ENCODE measurements at places on chromosomes 12 and 14. TPM values are rescaled to one million over a fixed set of nuclear protein-coding genes. Genes with fewer than 3 reads are reported as not detected.
A peak's percentile ranks its signal among the peaks of the same experiment; 100 is the strongest.

DNA sequence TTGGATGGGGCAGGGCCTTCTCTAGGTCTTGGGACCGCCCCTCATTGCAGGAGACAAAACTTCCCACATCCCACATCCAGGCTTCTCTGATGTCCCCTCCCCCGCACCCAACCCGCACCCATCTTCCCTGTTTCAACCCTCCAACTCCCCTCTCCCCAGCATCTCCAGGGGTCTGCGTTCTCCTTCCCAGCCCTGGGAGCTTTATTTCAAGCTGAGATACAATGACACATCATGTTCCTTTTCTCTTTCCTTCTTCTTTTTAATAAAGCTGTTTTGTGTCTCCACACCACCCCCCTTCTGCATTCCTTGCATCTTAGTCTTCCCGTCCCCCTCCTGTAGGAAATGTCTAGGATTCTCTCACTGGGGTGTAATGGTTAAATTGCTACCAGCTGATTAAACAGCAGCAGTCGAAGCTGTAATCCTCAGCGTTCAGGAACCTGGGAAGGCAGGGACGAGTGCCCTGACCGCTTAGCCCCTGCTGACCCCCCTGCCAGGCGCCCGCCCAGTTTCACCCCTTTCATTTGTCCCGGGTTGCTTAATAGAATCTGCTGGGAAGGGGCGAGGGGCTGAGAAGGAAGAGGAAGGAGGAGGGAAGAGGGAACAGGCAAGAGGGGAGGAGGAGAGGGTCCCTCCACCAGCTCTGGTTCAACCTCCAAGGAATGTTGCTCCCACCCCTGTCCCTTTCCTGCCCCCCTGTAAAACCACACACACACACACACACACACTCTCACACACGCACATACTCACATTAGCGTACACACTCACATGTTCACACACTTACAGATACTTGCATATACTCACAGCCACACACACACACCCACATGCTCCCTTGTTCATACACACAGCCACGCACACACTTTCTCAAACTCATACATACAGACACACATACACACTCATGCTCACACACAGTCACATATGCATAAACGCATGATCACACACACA, 104.5 kb upstream of the MED13L start:
- H3K27ac ChIP-seq: no peak overlapping the region
- no peaks in the 10 kb centered on the region for H3K36me3 ChIP-seq
- DNase-seq: no peak

DNA sequence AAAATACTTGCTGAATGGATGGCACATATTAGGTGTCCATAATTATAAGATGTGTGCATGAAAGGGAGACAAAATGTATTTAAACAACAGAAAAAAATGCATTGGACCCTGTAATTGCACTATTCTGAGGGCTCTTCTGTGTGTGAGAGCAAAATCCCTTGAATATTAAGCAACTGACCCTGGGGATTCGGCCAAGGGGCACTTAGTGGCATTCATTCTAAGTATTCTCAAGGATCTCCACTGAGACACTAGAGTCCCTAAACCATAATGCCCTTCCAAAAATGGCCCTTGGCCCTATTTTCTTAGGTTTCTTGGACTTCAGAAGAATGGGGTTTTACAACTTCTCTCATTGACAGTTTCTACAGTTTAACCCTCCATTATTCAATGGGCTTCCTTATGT, 388.6 kb downstream of the GLT1D1 start:
- no peaks in the 10 kb centered on the region for H3K4me1 ChIP-seq
- no peaks in the 10 kb centered on the region for H3K36me3 ChIP-seq
- H3K27ac ChIP-seq: no peak overlapping the region
- no peaks in the 10 kb centered on the region for H3K27me3 ChIP-seq
- no peak for DNase-seq

GRCh38 chr12:11171969-11172675, 1.1 kb downstream of the SMIM10L1 start:
- H3K4me3 ChIP-seq: peak overlapping the region; percentile 97
- H3K4me1 ChIP-seq: no peaks in the 10 kb centered on the region
- peak overlapping the region; percentile 93 for H3K27ac ChIP-seq
- H3K27me3 ChIP-seq: no peaks in the 10 kb centered on the region
- DNase-seq: no peak
- no peaks in the 10 kb centered on the region for H3K36me3 ChIP-seq

GRCh38 chr14:75487155-75487671, 35.1 kb upstream of the BATF start:
- H3K27me3 ChIP-seq: no peaks in the 10 kb centered on the region
- H3K4me3 ChIP-seq: no peak overlapping the region
- no peaks in the 10 kb centered on the region for H3K36me3 ChIP-seq
- H3K27ac ChIP-seq: no peak overlapping the region
- H3K4me1 ChIP-seq: no peaks in the 10 kb centered on the region

GRCh38 chr12:94271351-94271750, 123.0 kb downstream of the PLXNC1 start:
- no peak overlapping the region for H3K4me3 ChIP-seq
- H3K27me3 ChIP-seq: no peaks in the 10 kb centered on the region
- H3K4me1 ChIP-seq: no peaks in the 10 kb centered on the region
- DNase-seq: no peak

GRCh38 chr14:22650960-22651521, 6.9 kb upstream of the OR6J1 start:
- no peak overlapping the region for H3K4me3 ChIP-seq
- H3K36me3 ChIP-seq: no peaks in the 10 kb centered on the region
- H3K27ac ChIP-seq: no peak overlapping the region
- no peaks in the 10 kb centered on the region for H3K4me1 ChIP-seq
- DNase-seq: no peak

DNA sequence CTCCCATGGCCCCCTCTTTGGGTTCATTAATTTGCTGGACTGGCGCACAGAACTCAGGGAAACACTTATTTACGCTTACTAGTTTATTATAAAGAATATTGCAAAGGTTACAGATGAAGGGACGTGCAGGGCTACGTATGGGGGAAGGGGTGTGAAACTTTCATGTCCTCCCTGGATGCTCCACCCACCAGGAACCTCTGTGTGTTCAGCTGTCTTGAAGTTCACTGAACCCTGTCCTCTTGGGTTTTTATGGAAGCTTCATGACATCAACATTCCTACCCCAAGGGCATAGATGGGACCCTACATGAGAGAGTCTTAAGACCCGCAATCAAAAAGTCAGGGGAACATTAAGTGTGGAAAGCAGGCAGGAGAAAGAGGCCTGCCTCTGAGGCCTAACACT, 58.1 kb downstream of the ADIPOR2 start:
- no peak for DNase-seq
- no peaks in the 10 kb centered on the region for H3K27me3 ChIP-seq
- H3K4me1 ChIP-seq: no peaks in the 10 kb centered on the region
- no peak overlapping the region for H3K4me3 ChIP-seq
- no peaks in the 10 kb centered on the region for H3K36me3 ChIP-seq
- no peak overlapping the region for H3K27ac ChIP-seq

GRCh38 chr12:87943762-87944161, 85.4 kb downstream of the C12orf50 start:
- no peaks in the 10 kb centered on the region for H3K27me3 ChIP-seq
- H3K4me1 ChIP-seq: no peaks in the 10 kb centered on the region
- DNase-seq: no peak
- H3K4me3 ChIP-seq: no peak overlapping the region
- H3K27ac ChIP-seq: no peak overlapping the region
- H3K36me3 ChIP-seq: no peaks in the 10 kb centered on the region

DNA sequence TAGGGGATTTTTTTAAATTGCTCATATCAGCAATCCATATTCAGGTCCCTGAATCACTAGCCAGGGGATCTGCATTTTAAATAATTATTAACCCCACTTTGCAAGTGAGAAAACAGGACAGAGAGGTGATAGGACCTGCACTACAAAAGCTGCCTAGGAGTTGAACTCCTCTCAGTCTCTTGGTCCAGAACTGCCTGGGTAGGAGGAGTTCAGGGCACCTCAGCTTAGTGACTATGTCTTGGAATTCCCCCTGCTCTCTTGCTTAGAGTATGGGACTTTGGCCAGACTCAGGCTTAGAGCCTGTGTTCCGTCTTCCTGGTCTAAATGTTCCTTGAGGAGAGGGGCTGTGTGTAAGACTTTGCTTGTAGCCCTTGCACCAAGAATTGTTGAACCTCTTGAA, 68.2 kb upstream of the WSCD2 start:
- DNase-seq: no peak
- H3K27ac ChIP-seq: no peak overlapping the region
- no peaks in the 10 kb centered on the region for H3K4me1 ChIP-seq
- no peak overlapping the region for H3K4me3 ChIP-seq
- H3K27me3 ChIP-seq: no peaks in the 10 kb centered on the region
- H3K36me3 ChIP-seq: no peaks in the 10 kb centered on the region

DNA sequence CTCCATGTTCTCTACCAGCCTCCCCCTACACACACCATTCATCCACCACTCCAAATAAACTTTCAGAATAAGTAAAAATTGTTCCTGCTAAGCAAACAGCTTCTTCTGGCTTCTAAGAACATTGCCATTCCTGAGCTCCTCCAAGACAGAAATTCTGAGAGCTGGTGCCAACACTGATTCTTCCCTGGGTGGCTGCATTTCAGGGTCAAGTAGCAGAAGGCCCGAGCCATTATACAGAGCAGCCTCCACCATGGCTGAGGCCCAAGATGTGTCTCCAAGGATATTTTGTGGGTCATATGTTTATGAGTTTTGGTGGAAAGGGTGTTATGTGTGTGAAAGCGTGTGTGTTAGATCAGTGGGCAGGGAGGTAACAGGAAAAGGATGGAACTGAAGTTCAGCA, 3.5 kb upstream of the RND1 start:
- H3K27ac ChIP-seq: no peak overlapping the region
- H3K4me3 ChIP-seq: no peak overlapping the region
- DNase-seq: no peak
- no peaks in the 10 kb centered on the region for H3K36me3 ChIP-seq

DNA sequence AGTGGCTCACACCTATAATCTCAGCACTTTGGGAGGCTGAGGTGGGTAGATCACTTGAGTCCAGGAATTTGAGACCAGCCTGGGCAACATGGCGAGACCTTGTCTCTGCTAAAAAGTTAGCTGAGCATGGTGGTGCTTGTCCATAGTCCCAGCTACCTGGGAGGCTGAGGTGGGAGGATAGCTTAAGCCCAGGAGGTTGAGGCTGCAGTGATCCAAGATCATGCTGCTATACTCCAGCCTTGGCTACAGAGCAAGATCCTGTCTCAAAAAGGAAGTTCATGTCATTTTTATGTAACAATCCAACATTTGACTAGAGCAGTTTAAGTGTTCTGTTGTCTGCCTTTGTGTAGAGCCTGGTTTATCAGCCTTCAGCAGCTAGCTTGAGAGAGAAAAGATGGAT, 6.2 kb downstream of the OXA1L start:
- H3K27ac ChIP-seq: no peak overlapping the region
- H3K36me3 ChIP-seq: peaks cover 23% of the 10 kb centered on the region
- no peaks in the 10 kb centered on the region for H3K4me1 ChIP-seq
- no peaks in the 10 kb centered on the region for H3K27me3 ChIP-seq
- no peak overlapping the region for H3K4me3 ChIP-seq

- H3K4me3 ChIP-seq: no peak overlapping the region
- H3K4me1 ChIP-seq: no peaks in the 10 kb centered on the region
- no peak overlapping the region for H3K27ac ChIP-seq
- H3K36me3 ChIP-seq: no peaks in the 10 kb centered on the region
- no peak for DNase-seq
Measured at GRCh38 chr14:54794159-54794558, 108.5 kb downstream of the GCH1 start.

- no peak for DNase-seq
- no peaks in the 10 kb centered on the region for H3K36me3 ChIP-seq
- no peak overlapping the region for H3K27ac ChIP-seq
- H3K27me3 ChIP-seq: no peaks in the 10 kb centered on the region
- H3K4me3 ChIP-seq: no peak overlapping the region
- H3K4me1 ChIP-seq: no peaks in the 10 kb centered on the region
Measured at GRCh38 chr14:52080808-52081755, 12.2 kb upstream of the NID2 start.

DNA sequence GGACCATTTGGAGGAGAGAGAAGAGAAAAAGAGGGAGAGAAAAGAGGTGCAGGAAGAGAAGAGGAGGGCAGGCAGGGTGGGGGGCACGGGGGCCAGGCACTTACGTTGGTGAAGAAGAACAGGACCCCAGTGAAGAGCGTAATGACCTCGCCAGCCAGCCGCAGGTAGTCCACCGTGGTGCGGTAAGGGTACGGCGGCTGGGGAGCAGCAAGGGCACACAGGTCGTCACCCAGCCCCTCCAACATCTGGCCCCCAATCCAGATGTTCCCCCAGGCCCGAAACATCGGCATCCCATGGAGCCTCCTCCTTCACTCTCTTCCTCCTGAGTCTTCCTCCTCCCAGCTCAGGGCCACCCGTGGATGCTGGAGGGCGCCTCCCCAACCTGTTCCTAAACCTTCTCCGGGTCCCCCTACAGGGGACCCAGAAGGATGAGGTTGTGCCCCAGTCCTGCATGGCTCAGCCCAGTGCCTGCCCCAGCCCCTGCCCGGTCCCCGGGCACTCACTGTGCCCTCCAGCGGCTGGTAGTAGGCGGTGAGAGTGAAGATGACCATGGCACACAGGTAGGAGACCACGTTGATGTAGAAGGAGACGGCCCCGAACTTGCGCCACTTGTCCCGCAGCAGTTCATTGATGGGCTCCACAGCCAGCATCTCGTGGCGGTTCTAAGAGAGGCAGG, 39.2 kb downstream of the TRPV4 start:
- no peak overlapping the region for H3K4me3 ChIP-seq
- no peaks in the 10 kb centered on the region for H3K36me3 ChIP-seq
- H3K4me1 ChIP-seq: no peaks in the 10 kb centered on the region
- no peak overlapping the region for H3K27ac ChIP-seq
- H3K27me3 ChIP-seq: no peaks in the 10 kb centered on the region

AMIGO2 gene
- total RNA-seq: 6.3 TPM

HOXC9 gene
- total RNA-seq: 0.23 TPM

KITLG gene
- 21.0 TPM for total RNA-seq
